AG09319 (cell line): ENCODE measurements at places on chromosomes 11 and 22.

DNA sequence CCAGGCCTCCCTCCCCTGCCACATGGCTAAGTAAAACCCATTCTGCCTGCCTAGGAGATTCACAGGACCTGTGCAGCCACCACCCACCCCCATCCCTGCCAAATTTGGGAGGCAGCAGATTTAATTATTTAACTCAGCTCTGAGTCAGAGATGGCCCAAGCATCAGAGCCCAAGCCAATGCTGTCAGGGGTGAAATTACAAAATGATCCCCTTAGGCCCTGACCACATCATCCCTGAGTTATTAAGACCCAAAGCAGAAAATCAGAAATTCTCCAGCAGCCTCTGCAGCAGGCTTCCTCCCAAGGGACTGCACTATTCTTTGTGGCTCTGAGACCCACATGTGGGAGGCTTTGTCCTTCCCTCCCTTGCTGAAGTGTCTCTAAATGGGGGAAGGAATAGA lies 52.8 kb upstream of the RRAS2 start:
- peak; percentile 73 for DNase-seq

DNA sequence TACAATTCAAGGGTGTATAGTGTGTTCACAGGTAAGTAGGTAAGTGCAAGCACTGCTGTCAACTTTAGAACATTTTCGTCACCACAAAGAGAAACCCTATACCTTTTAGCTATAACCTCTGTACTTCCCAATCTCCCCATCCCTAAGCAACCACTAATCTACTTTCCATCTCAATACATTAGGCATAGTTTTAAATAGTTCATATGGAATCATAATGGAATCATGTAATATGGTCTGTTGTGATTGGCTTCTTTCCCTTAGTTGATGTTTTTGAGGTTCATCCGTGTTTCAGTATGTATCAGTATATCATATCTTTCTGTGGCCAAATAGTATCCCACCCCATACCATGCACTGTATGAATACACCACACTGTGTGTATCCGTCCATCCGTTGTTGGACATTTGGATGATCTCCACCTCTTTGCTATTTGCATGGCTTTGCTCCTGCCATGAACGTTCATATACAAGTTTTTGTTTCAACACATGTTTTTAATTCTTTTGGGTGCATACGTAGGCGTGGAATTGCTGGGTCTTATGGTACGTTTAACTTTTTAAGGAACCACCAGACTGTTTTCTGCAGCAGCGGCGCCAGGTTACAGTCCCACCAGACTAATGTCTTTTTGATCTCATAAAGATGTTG lies 27.7 kb upstream of the OPCML start:
- no peak for DNase-seq

- DNase-seq: peak; percentile 37
Measured at GRCh38 chr11:46826310-46827044, 19.6 kb downstream of the CKAP5 start.

GRCh38 chr11:87459351-87459750 lies 421.6 kb downstream of the TMEM135 start:
- DNase-seq: no peak

DNA sequence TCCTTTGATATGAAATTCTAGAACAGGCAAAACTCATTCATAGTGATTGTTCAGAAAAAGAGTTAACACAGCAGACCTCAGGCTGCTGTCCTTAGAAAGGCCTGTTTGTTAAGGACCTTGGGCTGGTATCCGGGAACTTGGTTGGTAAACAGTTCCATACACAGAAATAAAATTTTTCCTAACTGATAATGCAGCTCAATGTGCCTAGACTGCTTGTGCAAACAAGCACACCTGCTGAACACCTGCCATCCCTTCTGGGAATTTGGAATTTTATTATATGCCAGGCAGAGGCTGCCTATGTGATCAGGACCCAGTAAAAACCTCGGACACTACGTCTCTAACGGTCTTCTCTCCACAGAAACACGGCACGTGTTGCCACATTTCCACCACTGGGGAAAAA lies 11.5 kb downstream of the THAP12 start:
- no peak for DNase-seq

- DNase-seq: no peak
Measured at GRCh38 chr11:89433278-89433677, 57.9 kb downstream of the NOX4 start.

GRCh38 chr22:20503816-20504215 lies 3.6 kb upstream of the MED15 start:
- no peak for DNase-seq

DNA sequence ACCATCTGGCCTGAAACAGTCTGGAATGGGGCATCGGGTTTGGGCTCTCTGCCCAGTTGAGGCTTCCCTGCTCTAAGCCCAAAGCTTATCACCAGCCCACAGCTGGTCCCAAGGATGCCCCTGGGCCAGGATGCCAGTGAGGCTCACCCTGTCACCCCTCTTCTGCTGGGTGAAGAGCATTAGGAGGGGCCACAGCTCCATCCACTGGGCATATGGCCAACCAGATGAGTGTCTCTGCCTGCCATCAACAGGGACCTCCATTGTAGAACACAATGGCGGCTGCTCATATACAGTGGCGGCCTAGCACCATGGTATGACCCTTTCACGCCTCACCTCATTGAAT lies 5.6 kb downstream of the CHST1 start:
- no peak for DNase-seq

DNA sequence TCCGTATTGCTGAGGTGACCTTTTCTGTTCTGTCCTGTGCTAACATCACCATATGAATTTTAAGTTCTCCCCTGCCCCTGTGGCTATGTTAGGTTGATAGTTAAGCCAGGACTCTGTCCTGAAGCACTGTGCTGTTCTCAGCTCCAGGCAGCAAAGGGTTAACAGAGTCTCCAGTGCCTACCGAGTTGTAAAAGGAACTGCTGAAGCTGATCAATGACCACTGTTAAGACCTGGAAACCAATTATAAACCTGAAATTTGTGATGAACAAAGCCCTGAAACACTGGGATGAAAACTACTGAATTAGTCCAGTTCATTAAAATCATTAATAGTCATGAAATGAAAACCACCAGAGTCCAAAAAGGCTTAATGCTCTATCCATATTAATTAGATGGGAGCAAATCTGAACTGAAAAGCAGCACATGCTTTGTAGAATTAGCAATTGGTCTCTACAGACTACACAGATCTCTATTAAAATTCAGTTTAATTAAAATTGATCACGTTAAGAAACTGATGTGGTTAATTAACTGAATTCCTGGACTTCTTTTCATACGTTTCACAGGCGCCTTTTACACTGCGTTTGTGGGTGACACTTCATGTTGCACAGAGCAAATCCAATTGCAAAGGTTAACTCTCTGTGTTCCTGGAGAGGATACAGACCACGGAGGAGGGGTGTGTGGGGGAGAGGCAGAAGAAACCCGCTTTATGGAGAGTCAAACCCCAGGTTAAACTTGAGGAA lies 188.5 kb upstream of the MPPED2 start:
- DNase-seq: no peak

- no peak for DNase-seq
Measured at GRCh38 chr11:91698845-91699244, 525.8 kb upstream of the FAT3 start.

DNA sequence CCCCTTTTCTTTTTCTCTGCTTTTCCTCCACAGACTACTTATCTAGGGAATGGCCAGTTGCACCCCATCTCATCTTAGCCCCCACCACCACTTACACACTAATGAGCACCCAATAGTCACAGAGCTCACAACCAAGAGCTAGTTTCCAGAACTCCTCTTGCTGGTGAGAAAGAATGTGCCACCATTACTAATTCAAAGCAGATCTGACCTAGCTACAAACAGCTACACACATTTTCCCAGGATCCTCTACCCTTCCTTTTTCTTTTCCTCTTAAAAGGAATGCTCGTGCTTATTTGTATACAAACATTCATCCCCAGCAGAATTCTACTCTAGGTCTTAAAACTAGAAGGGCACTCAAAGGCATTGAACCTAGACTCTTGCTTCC lies 136.8 kb downstream of the CD44 start:
- DNase-seq: no peak

GRCh38 chr11:815675-816432 lies 2.9 kb upstream of the PNPLA2 start:
- DNase-seq: no peak

GRCh38 chr22:17770180-17771077 lies 3.8 kb downstream of the BID start:
- no peak for DNase-seq

GRCh38 chr22:31085493-31085824 lies 4.3 kb downstream of the SMTN start:
- no peak for DNase-seq

GRCh38 chr11:132056689-132057088 lies 686.3 kb downstream of the NTM start:
- DNase-seq: no peak

DNA sequence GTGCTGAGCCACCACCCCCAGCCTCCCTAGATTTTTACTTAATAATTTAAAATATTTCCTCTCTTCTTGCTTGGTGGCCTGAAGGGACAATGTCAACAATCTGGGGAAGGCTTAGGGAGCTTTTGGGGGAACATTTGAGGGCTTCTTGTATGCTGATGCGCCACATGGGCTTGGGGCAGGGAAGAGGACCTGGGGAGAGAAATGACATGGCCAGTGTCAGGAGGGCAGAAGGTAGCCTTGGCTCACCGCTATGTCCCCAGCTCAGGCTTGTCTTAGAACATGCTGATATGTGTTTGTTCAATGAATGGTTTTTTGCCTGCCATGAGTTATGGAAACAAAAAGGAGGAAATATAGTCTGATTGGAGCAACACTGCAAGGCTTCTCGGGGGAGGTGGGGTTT lies 51.6 kb downstream of the ST14 start:
- DNase-seq: no peak

DNA sequence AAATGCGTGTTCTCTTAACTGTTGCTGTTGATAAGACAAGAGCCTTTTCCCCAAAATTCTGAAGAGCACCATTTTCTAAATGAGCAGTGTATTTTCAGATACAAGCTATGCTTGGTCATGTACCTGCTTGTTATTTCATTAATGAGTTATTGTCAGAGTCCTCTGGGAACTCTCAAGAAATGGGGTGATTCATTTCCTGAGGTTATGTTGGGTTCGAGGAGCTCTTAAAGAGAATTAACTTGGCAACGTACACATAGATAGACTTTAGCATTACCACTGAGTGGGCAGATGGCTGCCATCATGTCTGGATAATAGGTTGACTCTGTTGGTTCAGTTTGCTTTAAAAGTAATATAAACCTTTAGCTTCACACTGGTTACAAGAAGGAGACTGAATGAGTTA lies 87.9 kb upstream of the SORL1-AS1 start:
- DNase-seq: no peak

DNA sequence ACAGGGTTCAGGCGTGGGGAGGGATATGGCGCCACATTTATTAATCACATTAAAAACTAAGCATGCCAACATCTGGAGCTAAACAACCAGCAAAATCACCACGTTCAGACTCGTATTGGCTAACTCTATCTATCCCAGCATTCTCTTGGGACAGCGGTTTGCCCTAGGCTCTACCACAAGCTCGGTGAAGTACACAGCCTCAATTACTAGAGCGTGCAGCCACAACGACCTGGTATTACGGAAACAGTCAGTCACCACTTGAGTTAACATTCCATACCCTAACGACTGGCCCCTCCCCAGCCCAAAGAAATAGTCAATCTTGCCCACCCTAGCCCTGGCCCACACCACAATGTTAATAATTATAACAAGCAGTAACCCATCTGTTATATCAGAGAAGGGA lies 32.1 kb downstream of the APOL5 start:
- peak; percentile 87 for DNase-seq

DNA sequence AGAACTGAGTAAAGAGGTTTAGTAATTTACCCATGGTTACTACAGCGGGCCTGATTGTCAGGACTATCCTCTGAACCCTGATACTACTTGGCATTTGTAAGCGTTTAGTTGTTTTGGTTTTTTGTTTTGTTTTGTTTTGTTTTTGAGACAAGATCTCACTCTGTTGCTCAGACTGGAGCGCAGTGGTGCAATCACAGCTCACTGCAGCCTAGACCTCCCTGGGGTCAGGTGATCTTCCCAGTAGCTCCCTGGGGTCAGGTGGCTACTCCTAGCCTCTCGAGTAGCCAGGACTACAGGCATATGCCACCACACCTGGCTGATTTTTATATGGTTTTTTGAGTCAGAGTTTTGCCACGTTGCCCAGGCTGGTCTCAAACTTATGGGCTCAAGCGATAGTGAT lies 118.6 kb downstream of the WNT11 start:
- no peak for DNase-seq

- no peak for DNase-seq
Measured at GRCh38 chr11:105189581-105189980, 50.0 kb upstream of the CARD18 start.

DNA sequence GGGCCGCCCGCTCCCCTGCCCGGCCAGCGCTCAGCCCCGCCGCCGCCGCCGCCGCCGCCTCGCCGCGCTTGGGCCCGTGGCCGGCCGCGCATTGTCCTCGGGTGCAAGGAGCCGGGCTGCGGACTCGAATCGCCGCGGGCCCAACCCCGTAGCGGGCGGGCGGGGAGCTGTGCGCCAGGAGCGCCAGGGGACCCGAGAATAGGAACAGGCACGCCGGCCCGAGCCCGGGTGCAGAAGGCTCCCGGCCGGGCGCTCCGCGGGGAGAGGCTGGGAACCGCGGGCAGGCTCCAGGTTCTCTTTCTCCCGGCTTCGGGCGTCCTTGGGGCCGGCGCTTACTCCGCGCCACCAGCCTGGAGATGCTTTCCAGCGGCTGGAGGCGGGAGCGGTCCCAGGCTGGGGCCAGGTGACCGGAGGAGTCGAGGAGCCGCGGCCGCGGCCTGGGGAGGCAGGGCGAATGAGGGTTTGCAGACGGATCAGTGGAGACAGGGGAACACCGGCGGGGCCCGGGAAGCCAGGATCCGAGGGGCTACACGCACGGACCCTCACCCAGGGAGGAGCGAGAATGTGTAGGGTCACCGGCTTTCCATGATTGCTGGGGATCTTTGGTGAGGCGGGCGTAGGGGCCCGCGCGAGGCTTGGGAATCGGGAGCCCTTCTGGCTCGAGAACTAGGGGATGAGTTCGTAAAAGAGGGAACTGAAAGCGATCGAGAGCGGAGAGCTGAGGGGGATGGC lies 726 bp downstream of the PKNOX2 start:
- DNase-seq: no peak

DNA sequence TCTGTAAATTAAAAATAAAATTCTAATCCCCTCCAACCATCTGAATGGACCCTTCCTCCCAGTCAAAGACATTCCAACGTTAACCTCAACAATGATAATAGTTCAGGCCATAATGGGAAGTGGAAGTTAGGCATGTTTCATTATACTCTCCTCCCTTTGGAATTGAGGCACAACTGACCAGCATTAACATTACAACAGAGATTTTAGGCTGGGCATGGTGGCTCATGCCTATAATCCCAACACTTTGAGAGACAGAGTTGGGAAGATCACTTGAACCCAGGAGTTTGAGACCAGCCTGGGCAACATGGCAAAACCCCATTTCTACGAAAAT lies 2.4 kb upstream of the CTSF start:
- no peak for DNase-seq

DNA sequence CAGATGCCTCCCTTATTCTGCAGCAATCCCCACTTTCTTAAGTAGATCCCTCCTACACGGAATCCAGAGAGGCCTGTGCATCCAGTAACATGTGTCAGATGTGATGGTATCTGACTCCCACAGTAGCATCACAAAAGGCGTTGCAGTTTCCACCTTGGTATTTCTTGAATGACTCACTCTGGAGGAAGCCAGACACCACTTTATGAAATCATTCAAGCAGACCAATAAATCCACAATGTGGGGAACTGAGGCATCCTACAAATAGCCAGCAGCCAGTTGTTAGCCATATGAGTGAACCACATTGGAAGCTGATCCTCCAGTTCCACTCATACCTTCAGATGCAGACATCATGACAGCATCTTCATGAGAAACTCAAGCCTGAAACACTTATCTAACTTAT lies 798.1 kb downstream of the OPCML start:
- no peak for DNase-seq

- DNase-seq: no peak
Measured at GRCh38 chr11:34521265-34521664, 7.7 kb upstream of the ELF5 start.
